ENCODE measurements at places on chromosomes 3 and 15. TPM values are rescaled to one million over a fixed set of nuclear protein-coding genes. Genes with fewer than 3 reads are reported as not detected.

GRCh38 chr3:8341821-8342247, 159.8 kb upstream of the LMCD1 start:
- no peaks in the 10 kb centered on the region for H3K4me1 ChIP-seq
- no peaks in the 10 kb centered on the region for H3K36me3 ChIP-seq
- no peak overlapping the region for H3K4me3 ChIP-seq
- no peaks in the 10 kb centered on the region for H3K27me3 ChIP-seq
- no peak overlapping the region for H3K27ac ChIP-seq

- H3K4me3 ChIP-seq: no peak overlapping the region
- no peaks in the 10 kb centered on the region for H3K27me3 ChIP-seq
- H3K27ac ChIP-seq: no peak overlapping the region
These were observed 132.9 kb upstream of the LPP start for GRCh38 chr3:188021041-188021440.

DNA sequence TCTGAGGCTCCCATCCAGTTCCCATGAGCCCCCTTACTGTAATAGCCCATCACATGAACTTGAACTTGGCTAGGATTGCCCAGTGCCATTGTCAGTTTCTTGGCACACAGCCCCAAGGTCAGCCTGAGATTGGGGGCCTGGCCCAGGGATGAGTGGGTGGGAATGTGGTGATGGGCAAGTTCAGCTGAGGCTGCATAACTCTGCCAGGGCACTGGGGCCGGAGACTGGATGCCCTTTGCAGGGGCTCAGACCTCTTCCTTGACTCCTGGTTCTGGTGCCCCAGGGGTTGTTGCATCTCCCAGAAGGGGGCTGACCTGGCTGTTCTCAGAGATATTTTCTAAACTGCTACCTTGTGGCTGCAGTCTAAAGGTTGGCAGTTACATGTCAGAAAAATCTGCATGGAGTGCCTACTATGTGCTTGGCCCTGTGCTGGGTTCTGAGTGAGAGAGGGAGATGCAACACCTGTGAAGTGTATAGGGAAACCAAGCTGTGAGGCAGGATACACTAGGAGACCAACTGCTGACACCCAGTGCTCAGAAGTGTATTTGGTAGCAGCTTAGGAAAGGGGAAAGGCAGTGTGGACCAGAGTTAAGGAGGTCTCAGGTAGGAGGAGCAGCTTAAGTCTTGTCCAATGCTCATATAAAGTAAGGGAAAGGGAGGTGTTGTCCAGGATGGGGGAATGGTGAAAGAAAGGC, 74.8 kb upstream of the PRR23C start:
- no peak for DNase-seq
- H3K4me3 ChIP-seq: no peak overlapping the region
- no peaks in the 10 kb centered on the region for H3K4me1 ChIP-seq
- no peaks in the 10 kb centered on the region for H3K27me3 ChIP-seq

DNA sequence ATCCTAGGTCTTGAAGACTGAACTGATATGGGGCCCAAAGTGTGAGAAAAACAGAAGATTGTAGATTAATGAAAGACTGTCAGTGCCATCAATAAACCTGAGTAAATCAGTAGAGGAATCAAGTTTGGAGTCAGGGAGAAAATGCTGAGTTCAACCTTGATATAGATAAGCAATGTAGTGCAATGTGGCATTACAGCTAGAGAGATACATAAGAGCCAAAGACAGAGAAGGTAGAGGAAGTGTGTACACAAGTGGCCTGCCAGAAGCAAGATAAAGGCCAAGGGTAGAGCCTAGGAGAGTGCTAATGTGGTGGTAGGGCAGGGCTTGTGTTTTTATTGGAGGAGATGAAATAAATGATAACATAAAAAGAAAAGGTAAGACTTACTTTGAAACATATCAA, 26.0 kb upstream of the EID1 start:
- no peak overlapping the region for H3K4me3 ChIP-seq
- H3K4me1 ChIP-seq: peaks cover 4% of the 10 kb centered on the region
- H3K36me3 ChIP-seq: peaks cover 3% of the 10 kb centered on the region
- H3K27ac ChIP-seq: no peak overlapping the region
- DNase-seq: no peak
- H3K27me3 ChIP-seq: no peaks in the 10 kb centered on the region

DNA sequence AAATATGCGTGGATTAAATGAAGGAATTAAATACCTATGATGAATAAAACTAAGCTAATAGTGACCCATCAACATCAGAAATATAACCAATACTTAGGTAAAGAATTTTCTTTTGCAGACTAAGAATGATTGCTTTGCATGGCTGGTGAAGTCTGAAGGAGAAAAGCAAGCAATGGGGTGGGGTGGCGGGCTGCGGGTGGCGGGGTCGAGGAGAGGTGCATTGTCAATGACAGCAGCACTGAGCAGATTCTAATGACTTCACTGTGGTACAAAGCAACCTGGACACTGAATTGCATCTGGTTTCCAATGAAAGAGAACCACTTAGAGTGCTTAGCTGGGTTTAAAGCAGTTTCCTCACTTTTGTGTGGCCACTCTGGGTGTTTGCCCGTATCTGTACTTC, 171.5 kb upstream of the IL12A start:
- peaks cover 7% of the 10 kb centered on the region for H3K4me1 ChIP-seq
- H3K27me3 ChIP-seq: no peaks in the 10 kb centered on the region
- DNase-seq: no peak

- H3K36me3 ChIP-seq: no peaks in the 10 kb centered on the region
- no peaks in the 10 kb centered on the region for H3K4me1 ChIP-seq
- no peak overlapping the region for H3K4me3 ChIP-seq
- no peak overlapping the region for H3K27ac ChIP-seq
- H3K27me3 ChIP-seq: no peaks in the 10 kb centered on the region
- DNase-seq: no peak
These were observed 132.5 kb downstream of the PEAK1 start for GRCh38 chr15:77287385-77287784.

DNA sequence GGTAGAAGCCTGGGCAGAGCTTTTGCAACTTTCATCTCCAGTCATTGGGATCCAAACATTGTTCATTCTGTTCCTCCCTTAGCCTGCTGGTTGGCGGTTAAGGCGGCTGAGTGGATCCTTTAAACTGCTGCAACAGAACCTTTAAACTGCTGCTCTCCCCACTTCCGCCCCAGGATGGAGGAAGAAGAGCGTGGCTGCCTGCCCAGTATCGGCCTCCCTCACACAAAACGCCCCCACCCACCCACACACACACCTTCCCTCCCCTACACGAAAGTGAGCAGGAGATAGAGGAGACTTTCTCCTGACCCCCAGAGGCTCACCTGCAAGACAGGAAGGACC, 460 bp upstream of the ZMAT3 start:
- no peak for DNase-seq
- H3K27ac ChIP-seq: peak overlapping the region; percentile 47
- H3K4me3 ChIP-seq: peak overlapping the region; percentile 92
- no peaks in the 10 kb centered on the region for H3K27me3 ChIP-seq

- no peak overlapping the region for H3K4me3 ChIP-seq
- no peak for DNase-seq
- H3K4me1 ChIP-seq: no peaks in the 10 kb centered on the region
- H3K27me3 ChIP-seq: no peaks in the 10 kb centered on the region
- no peak overlapping the region for H3K27ac ChIP-seq
These were observed 5.1 kb upstream of the ANKRD63 start for GRCh38 chr15:40287968-40288367.

GRCh38 chr15:48374472-48374871, 43.2 kb downstream of the DUT start:
- no peaks in the 10 kb centered on the region for H3K36me3 ChIP-seq
- H3K27me3 ChIP-seq: no peaks in the 10 kb centered on the region
- H3K27ac ChIP-seq: no peak overlapping the region
- H3K4me3 ChIP-seq: no peak overlapping the region
- no peak for DNase-seq
- no peaks in the 10 kb centered on the region for H3K4me1 ChIP-seq

- no peaks in the 10 kb centered on the region for H3K27me3 ChIP-seq
- no peak overlapping the region for H3K4me3 ChIP-seq
- peak overlapping the region; percentile 76 for H3K27ac ChIP-seq
- H3K36me3 ChIP-seq: no peaks in the 10 kb centered on the region
These were observed 389.1 kb upstream of the RARB start for GRCh38 chr3:25038922-25039321.

GRCh38 chr3:186828340-186828739, 14.2 kb upstream of the ADIPOQ start:
- no peaks in the 10 kb centered on the region for H3K36me3 ChIP-seq
- no peaks in the 10 kb centered on the region for H3K4me1 ChIP-seq
- DNase-seq: no peak
- H3K27me3 ChIP-seq: no peaks in the 10 kb centered on the region
- no peak overlapping the region for H3K27ac ChIP-seq

DNA sequence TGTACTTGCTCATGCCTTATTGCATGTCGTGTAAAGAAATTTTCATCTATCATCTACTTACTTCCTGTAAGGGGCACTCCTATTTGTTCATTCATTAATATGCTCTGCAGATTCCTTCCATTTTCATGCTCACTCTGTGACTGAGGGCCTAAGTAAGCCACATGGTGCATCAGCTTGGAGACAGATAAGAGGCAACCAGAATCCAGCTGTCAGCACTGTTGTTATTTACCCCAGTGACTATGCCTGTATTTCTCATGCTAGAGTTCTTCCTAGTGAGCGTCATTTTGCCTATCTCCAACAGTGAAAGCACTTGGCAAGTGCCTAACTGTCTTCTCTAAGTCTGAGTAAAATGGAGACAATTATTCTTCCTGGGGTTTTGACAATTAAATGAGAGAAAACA, 124.8 kb upstream of the ABI3BP start:
- no peak for DNase-seq
- no peaks in the 10 kb centered on the region for H3K27me3 ChIP-seq
- H3K4me3 ChIP-seq: no peak overlapping the region

DNA sequence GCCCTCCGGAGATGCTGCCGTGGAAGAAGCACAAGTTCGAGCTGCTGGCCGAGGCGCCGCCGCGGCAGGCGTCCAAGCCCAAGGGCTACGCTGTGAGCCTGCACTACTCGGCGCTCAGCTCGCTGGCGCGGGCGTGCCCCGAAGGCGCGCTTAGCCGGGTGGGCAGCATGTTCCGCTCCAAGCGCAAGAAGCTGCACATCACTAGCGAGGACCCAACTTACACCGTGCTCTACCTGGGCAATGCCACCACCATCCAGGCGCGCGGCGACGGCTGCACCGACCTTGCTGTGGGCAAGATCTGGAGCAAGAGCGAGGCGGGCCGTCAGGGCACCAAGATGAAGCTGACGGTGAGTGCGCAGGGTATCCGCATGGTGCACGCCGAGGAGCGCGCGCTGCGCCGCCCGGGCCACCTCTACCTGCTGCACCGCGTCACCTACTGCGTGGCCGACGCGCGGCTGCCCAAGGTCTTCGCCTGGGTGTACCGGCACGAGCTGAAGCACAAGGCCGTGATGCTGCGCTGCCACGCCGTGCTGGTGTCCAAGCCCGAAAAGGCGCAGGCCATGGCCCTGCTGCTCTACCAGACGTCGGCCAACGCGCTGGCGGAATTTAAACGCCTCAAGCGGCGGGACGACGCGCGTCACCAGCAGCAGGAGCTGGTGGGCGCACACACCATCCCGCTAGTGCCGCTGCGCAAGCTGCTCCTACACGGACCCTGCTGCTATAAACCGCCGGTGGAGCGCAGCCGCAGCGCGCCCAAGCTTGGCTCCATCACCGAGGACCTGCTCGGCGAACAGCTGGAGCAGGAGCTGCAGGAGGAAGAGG, 1.3 kb downstream of the FAM43A start:
- DNase-seq: peak; percentile 74
- no peak overlapping the region for H3K27ac ChIP-seq
- peak overlapping the region; percentile 34 for H3K4me3 ChIP-seq
- no peaks in the 10 kb centered on the region for H3K4me1 ChIP-seq
- H3K27me3 ChIP-seq: peaks cover 1% of the 10 kb centered on the region
- H3K36me3 ChIP-seq: no peaks in the 10 kb centered on the region

- no peak overlapping the region for H3K4me3 ChIP-seq
- H3K27ac ChIP-seq: no peak overlapping the region
- H3K4me1 ChIP-seq: no peaks in the 10 kb centered on the region
- DNase-seq: no peak
- no peaks in the 10 kb centered on the region for H3K36me3 ChIP-seq
These were observed 336.3 kb upstream of the CFAP20DC start for GRCh38 chr3:59386165-59386564.

DNA sequence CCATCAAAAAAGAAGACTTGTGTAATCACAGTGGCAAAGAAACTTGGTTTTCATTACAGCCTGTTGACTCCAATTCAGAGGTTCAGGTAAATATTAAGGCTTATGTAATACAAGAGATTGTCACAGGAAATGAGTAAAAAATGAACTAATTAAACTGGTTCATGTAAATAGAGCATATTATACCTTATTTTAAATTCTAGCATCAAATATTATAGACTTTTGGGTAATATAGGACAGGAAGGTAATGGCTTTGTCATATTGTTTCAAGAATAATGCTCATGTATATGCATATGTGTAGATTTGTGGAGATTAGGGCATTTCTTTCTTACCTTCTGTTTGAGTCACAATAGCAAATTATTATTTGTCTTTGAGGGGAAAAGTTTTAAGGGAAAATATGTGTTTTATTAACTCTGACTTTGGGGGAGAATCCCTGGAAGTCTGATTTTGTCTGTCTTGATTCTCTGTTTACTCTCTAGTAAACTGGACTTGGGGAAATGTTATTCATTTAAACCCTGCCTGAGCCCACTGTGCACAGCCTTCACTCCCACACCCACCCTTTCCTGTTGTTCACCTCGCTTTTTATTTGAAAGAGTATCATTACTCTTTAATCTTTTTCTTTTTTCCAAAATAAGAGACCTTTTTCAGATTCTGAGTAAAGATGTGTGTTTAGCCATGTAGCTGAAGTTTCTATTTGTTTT, 43.0 kb downstream of the RASA2 start:
- no peaks in the 10 kb centered on the region for H3K36me3 ChIP-seq
- no peaks in the 10 kb centered on the region for H3K27me3 ChIP-seq
- no peak overlapping the region for H3K27ac ChIP-seq
- H3K4me3 ChIP-seq: no peak overlapping the region

DNA sequence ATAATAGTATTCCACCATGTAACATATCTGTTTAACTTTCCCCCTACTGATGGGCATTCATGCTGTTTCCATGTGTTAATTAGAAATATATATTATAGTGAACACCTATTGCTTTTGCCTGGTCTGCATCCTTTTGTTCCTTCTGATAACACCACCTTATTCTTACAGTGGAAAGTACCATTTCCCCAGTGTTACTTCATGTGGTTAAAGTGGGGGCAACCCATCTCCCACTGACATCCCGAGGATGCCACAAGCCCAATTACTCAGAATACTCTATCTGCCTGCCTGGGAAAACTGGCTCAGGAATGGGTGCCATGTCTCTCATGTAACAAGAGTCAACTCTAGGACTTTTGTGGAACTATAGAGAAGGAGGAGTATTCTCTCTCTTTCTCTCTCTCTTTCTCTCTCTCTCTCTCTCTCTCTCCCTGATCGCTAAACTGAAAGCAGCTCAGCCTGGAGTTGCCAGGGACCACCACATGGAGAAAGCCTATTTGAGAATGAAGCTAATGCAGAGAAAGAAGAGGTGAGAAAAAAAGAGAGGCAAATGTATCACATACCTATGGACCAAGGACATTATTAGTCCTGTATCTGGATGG, 66.4 kb upstream of the PPIB start:
- H3K27ac ChIP-seq: no peak overlapping the region
- no peak for DNase-seq
- H3K27me3 ChIP-seq: no peaks in the 10 kb centered on the region
- H3K4me3 ChIP-seq: no peak overlapping the region

Gene CSTA
- 3.6 TPM for total RNA-seq

Gene MYRIP
- total RNA-seq: 11.0 TPM

Gene MIX23
- total RNA-seq: 10.6 TPM

Gene DNAH12
- 0.18 TPM for total RNA-seq

Gene SEMA3F
- 39.2 TPM for total RNA-seq

Gene NCKIPSD
- 26.4 TPM for total RNA-seq

Gene SERPINI1
- 13.8 TPM for total RNA-seq

Gene CLPX
- 33.4 TPM for total RNA-seq

Gene TMEM87A
- 58.4 TPM for total RNA-seq
